Progenitor cell of endocrine pancreas (in vitro differentiated cells): ENCODE measurements at places on chromosomes 6 and 20.

- no peak for DNase-seq
Measured at GRCh38 chr20:18004384-18005031, 35.7 kb downstream of the MGME1 start.

DNA sequence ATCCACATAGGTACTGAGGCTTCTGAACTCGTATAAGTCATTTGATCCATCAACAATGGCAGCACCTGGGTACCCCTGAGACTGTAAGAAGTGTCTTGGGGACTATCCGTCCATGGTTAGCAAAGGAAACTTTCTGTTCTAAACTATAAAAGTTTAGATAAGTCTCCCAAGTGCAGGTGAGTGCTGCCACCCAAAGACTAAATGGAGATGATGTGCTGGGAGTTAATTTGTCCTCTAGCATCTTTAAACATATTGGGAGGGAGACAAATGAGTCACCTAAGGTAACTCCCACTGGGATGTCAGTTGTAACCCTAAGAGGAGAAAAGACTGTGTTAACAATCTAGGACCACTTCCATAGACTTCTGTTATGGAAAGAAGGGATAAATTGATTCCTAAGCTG lies 6.2 kb downstream of the BEND6 start:
- H3K27ac ChIP-seq, result no peak overlapping the region
- no peak overlapping the region for H3K4me3 ChIP-seq
- H3K36me3 ChIP-seq, result no peaks in the 10 kb centered on the region

DNA sequence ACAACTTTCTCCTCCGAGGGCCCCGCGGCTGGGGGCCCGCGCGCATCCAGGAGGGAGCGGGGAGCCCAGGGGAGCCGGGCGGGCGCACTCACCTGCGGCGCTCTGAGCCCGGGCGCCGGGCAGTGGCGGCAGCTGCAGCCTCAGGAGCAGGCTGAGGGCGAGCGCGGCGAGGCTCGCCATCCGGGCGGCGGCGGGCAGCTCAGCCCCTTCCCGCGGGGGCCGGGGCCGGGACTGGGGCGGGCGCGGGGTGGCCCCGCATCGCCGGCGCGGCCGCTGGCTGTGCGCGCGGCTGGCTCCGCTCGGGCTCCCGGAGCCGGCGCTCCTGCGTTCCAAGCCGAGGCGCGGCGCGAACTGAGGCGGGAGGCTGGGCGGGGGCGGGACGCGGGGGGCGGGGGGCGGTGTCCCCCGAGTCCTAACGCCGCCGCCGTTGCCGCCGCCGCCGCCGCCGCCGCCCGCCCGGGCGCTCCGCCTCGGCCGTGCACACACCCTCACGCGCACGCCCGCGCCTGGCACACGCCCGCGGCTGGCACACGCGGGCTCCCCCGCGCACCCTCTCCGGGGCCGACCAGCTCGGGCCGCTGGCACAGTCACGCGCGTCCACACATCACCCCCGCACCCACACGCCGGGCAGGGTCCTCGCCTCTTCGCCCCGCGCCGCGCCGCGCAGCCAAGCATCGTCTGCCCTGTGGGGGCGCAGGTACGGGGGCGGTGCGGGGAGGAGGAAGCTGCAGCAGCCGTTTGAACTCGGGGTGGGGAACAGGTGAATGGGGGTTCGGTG lies at the start of gene PTPRT:
PTPRT (minus strand) TSS at position 353 of the 778 bp plus-strand sequence; CDS start at position 180, 173 bp downstream.
- H3K4me3 ChIP-seq, result peak within 1 kb of the TSS; percentile 86
- DNase-seq, result peak; percentile 13
- H3K27ac ChIP-seq, result no peak within 1 kb of the TSS

DNA sequence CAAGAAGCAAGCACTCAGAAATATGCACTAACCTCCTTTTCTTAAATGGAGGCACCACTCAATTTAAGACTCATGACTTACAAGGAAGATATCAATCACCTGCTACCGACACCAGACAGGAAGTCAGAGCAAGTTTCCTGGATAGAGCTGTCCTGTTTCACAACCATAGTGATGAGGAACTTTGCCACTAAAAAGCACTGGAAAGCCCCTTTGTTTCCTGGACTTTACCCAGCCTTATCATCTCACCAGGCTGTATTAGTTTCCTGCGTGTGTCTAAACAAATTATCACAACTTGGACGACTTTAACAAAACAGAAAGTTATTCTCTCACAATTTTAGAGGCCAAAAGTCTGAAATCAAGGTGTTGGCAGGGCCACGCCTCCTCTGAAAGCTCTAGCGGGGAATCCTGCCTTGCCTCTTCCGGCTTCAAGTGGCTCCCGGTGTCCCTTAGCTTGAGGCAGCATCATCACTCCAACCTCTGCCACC lies 253.8 kb upstream of the STXBP5 start:
- no peak overlapping the region for H3K4me3 ChIP-seq
- peak overlapping the region; percentile 24 for H3K27ac ChIP-seq
- no peaks in the 10 kb centered on the region for H3K36me3 ChIP-seq
- no peak for DNase-seq
- no peaks in the 10 kb centered on the region for H3K27me3 ChIP-seq

GRCh38 chr6:43744491-43744890 lies 25.5 kb upstream of the VEGFA start:
- peaks cover 13% of the 10 kb centered on the region for H3K27me3 ChIP-seq
- no peak for DNase-seq
- H3K36me3 ChIP-seq, result no peaks in the 10 kb centered on the region

DNA sequence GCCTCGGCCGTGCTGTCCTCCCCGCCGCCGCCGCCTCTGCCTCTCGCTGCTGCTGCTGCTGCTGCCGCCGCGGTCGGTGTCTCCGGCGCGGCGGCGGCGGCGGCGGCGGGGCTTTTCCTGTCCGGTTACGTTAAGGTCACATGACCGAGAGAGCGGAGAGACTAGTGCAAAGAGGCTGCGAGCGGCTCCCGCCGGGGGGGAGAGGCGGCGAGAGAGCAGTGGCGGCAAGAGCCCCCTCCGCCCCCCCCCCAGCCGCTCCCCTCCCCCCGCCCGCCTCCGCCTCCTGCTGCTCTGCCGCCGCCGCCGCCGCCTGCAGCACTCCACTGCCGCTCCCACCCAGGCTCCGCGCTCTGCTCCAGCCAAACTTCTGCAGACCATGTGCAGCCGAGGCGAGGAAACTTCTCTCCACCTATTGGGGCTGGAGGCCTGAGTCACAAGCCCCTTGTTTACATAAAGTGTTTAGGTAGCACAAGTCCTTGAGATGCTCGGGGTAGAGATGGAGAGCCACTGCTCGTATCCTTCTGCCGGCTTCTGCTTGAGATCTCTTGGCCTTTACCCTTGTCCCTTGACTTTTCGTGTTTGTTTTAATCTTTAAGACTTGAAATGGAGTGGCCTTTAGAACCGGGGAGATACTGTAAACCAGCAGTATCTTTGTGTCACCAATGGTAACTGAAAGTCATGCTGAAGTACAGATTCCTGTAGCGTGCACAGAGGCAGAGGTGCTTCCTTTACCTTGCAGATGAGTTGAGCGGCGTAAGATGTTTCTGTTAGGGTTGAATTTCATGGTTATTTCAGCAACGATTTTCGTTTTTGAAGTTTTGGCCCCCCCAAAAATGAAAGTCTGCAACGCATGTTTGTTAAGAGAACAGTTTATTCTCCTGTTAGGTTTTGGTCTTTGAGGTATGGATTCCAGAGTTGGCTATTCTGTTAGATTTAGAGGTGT lies at the start of gene ZBTB2:
ZBTB2 (minus strand) TSS at position 89 of the 943 bp plus-strand sequence. CDS start 17,922 bp downstream, outside the sequence.
- H3K27ac ChIP-seq, result peak within 1 kb of the TSS; percentile 92
- peak; percentile 59 for DNase-seq
- no peaks in the 10 kb centered on the region for H3K27me3 ChIP-seq
- H3K4me1 ChIP-seq, result peaks cover 32% of the 10 kb centered on the region
- H3K36me3 ChIP-seq, result peaks cover 2% of the 10 kb centered on the region
- peak within 1 kb of the TSS; percentile 82 for H3K4me3 ChIP-seq

DNA sequence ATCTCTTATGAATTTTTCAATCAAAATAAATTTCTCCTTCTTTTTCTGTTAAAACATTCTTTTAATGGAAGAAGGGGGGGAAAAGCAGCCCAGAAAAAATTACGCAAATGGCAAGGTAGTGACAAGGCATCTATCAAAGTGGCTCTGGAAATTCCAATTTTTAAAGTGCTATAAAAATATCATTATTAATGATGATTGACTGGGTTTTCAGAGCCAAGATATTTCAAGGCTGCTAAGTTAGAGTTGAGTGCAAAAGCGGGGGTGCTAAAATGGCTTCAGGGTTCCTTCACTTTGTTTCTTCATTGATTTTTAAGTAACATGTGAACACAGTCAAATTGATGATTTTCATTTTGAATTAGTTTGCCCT lies 171.6 kb upstream of the CITED2 start:
- H3K4me1 ChIP-seq, result peaks cover 32% of the 10 kb centered on the region
- no peak overlapping the region for H3K27ac ChIP-seq
- H3K27me3 ChIP-seq, result no peaks in the 10 kb centered on the region
- no peak for DNase-seq

DNA sequence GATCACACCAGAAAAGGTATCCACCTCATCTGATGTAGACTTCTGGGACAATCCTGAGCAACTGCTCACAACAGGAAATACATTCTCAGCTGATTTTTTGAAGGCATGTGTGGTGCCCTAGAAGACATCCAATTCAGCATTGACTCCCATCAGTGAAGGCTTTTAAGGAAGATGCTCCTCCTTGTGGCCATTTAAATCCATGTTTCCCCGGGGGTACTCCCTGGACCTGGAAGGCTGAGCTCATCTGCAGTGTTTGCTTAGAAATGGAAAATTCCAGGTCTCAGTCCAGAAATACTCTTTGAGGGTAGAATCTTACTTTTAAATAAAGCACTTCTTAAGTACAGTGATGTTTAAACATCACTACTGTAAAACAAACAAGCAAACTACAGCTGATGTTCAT lies 195.5 kb upstream of the PDE10A start:
- peaks cover 43% of the 10 kb centered on the region for H3K27me3 ChIP-seq
- H3K36me3 ChIP-seq, result no peaks in the 10 kb centered on the region
- no peaks in the 10 kb centered on the region for H3K4me1 ChIP-seq
- DNase-seq, result no peak

DNA sequence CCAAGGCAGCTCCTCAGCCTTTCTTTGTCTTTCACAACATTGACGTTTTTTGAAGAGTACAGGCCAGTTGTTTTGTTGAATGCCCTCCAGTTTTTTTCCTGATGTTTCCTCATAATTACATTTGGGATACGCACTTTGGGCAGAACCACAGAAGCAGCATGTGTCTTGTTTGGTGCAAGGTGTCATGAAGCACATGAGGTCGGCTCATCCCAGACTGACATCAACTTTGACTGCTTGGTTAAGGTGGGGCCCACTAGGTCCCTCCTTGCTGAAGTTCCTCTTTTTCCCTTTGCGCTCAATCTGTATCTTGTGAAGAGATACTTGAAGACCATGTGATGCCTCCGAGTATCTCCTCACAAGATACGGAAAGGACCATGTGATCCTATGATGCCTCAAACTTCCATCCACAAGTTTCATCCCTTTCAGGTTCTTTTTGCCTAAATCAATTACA lies 10.5 kb downstream of the SNAI1 start:
- H3K27me3 ChIP-seq, result peaks cover 7% of the 10 kb centered on the region
- H3K27ac ChIP-seq, result no peak overlapping the region
- no peak for DNase-seq
- H3K4me1 ChIP-seq, result peaks cover 6% of the 10 kb centered on the region
- no peak overlapping the region for H3K4me3 ChIP-seq
- H3K36me3 ChIP-seq, result no peaks in the 10 kb centered on the region

GRCh38 chr6:49072146-49072545 lies 390.9 kb downstream of the MMUT start:
- no peak overlapping the region for H3K4me3 ChIP-seq
- H3K27me3 ChIP-seq, result no peaks in the 10 kb centered on the region
- no peak overlapping the region for H3K27ac ChIP-seq

DNA sequence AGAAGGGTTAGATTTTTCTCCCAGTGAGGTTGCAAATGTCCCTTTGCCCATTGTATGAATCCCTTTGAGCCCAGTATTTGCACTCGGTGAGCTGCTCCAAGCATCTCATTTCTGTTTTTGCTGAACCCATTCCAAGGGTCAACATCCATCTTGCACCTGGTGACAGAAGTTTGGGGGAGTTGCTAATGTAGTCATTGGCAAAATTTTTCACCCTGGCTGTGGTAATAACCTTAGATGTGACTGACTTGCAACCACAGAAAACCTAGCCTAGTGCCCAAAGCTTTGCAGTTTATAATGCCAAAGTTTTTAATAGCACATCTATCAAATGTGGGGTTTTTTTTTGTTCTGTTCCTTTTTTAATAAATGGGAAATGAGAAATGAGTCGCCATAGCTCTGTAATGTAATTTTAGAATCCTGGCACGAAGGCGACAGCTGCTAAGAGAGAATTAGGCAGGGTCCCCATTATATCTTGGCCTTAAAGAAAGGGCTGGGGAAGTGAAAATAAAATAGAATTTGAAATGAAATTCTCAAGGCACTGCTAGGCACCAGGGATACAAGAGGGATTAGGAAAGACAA lies 682.8 kb downstream of the KIF16B start:
- H3K27me3 ChIP-seq, result peaks cover 7% of the 10 kb centered on the region
- H3K36me3 ChIP-seq, result peaks cover 2% of the 10 kb centered on the region
- no peak overlapping the region for H3K27ac ChIP-seq
- no peaks in the 10 kb centered on the region for H3K4me1 ChIP-seq
- no peak for DNase-seq

DNA sequence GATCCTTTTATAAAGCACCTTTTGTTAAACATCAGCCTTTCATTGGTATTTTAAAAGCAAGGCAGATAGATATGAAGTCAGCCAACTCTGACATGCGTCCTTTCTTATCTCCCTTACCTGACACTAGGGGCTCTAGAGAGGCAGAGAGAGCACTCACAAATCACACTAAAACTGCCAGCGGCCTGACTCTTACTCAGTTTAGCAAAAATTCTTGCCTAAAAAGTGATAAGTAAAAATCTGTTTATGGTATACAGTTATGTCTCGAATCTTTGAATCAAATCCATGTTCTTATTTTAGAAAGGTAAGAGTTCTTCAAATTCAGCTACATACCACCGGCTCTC lies 10.4 kb upstream of the TDRD6 start:
- H3K27me3 ChIP-seq, result no peaks in the 10 kb centered on the region
- H3K4me1 ChIP-seq, result no peaks in the 10 kb centered on the region
- H3K36me3 ChIP-seq, result peaks cover 1% of the 10 kb centered on the region

GRCh38 chr6:134183844-134184243 lies 131.4 kb upstream of the SLC2A12 start:
- no peak for DNase-seq
- peaks cover 22% of the 10 kb centered on the region for H3K4me1 ChIP-seq
- H3K4me3 ChIP-seq, result no peak overlapping the region
- no peaks in the 10 kb centered on the region for H3K36me3 ChIP-seq
- H3K27ac ChIP-seq, result no peak overlapping the region

- H3K27ac ChIP-seq, result peak overlapping the region; percentile 73
- peaks cover 6% of the 10 kb centered on the region for H3K36me3 ChIP-seq
- peak overlapping the region; percentile 74 for H3K4me3 ChIP-seq
- no peak for DNase-seq
Measured at GRCh38 chr20:62805155-62805710, 598 bp downstream of the OGFR start.
